ENCODE measurements at places on chromosomes 6 and 20.
A peak's percentile ranks its signal among the peaks of the same experiment; 100 is the strongest.

DNA sequence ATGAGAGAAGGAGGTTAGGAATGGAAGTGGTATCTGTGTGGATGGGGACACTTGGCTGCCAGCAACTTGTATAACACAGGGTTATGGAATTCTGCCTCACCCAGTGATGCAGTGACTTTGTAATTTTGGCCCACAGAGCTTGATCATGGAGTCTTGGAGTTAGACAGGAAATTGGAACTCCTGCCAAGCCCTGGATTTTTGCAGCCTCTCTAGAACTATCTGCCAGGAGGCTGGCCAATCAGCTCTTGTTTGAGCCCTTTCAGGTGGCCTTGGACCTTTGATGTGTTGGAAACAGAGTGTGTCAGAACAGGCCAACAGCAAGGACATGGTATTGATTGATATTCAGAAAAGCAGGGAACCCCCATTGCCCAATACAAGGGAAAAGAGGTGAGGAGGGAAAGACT lies 157.7 kb upstream of the GGTLC1 start:
- DNase-seq: no peak

- DNase-seq: no peak
Observed at GRCh38 chr6:169906688-169907418, 155.4 kb downstream of the ERMARD start.

GRCh38 chr6:56815436-56815835 lies 139.5 kb upstream of the BEND6 start:
- no peak for DNase-seq

GRCh38 chr6:148548749-148549140 lies 198.1 kb upstream of the UST start:
- no peak for DNase-seq

DNA sequence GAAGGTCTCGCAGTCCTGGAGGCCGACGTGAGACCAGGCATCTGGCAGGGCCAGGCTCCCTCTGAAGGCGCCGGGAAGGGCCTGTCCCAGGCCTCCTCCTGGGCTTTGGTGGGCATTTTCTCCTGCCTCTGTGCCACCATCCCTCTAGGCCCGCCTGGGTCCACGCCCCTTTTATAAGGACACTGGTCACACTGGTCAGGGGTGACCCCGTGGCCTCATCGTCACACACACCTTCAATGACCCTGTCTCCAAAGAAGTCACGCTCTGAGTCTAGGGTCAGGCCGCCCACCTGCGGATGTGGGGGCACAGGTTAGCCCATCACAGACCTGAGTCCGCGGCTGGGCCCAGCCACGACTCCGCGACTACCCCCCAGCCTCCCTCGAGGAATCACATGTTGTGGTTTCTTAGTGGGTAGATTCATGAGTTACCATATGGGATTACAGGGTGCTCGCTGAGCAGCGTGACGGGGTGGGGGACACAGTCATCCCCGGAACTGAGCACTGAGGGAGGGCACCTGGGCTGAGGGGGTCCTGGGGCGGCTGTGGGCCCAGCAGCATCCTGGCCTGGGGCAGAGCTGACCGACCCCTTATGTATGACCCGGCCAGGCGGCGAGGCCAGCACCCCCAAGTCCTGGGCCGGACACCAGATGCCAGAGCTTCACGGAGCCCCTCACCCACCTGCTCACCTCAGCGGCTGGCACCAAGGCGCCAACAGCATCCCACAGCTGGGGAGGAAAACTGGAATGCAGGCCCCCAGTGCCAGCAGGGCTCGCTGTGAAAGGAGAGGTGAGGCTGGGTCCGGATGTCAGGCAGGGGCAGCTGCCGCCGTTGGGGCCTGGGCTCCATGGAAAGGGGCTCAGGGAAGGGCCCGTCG lies 115.9 kb downstream of the DLL1 start:
- no peak for DNase-seq

DNA sequence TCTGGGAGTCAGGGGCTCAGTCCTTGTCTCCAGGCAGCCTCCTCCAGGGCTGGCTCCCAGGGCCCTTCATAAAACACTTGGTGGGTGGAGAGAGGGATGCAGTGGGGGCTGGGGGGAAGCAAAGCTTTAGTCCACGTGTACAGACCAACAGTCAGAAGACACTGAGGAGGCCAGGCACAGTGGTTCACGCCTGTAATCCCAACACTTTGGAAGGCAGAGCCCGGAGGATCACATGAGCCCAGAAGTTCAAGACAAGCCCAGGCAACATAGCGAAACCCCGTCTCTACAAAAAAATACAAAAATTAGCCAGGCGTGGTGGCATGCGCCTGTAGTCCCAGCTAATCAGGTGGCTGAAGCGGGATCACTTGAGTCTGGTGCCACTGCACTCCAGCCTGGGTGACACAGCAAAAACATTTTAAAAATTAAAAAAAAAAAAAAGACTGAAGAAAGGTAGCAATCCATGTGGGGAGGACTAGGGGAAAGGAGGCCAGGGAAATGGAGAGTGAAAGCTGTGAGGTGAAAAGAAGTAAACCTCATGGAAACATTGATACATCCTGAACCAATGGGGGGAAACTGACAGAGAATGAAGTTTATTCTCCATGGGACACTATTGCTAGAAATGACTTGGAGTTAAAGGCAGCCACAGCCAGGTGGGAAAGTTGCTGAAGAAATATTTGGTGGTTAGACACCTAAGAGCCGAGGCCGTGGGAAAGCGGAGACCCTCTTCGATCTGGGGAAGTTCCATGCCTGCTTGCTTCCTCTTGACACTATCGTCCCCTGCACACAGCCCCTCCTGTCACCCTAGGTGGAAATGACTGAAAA lies 35.4 kb downstream of the PIM1 start:
- DNase-seq: no peak

GRCh38 chr6:72367439-72367838 lies 254.4 kb upstream of the KCNQ5 start:
- peak; percentile 15 for DNase-seq

DNA sequence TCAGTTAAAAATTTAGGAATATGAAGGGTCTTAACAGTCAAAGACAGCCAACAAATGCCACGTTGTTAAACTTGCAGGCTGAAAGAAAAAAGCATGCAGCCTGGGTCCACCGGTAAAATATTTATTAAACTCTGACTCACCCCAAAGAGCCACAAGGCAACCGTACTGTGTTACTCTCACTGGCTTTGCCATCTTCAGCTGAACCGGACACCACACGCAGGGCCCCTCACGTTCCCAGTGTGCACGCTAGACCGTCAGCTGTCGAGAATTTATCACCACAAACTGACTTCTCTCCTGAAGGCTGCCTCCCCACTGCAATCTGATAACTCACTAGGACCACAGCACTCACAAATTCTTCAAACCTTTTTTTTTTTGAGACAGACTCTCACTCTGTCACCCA lies 30.7 kb downstream of the HUS1B start:
- no peak for DNase-seq

GRCh38 chr6:143754204-143754603 lies 76.4 kb downstream of the PHACTR2 start:
- no peak for DNase-seq

DNA sequence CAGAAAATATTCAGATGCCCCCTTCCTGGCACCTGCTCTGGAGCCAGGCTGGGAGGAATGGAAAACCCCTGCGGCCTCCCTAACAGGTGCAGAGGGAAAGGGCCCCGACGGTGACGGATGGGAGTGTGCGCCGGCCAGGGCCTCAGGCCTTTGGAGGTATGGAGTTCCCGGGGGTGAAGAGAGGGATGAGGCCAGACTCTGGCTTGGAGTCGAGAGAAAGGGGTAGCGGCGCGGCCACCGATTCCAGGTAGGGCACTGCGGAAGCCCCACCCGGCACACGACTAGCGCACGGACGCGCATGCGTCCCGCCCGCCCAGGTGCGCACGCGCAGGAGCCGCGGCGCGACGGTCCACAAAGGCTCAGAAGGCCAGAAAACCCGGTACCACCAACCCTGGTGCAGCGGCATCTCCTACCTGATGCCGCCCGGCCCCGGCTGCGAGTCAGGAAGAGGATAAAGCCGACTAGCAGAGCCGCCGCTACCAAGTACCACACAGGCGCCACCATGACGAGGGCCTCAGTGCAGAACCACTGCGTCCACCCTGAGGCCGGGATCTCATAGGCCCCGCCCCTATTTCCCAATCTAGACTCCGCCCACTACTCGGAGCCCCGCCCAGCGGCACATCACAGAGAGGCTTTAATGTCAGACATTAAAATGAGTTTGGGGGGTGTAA lies at the start of gene DDRGK1:
Gene DDRGK1 (minus strand): TSS at position 559 of the 671 bp plus-strand sequence. CDS start 55 bp downstream, at position 504.
- peak; percentile 89 for DNase-seq

DNA sequence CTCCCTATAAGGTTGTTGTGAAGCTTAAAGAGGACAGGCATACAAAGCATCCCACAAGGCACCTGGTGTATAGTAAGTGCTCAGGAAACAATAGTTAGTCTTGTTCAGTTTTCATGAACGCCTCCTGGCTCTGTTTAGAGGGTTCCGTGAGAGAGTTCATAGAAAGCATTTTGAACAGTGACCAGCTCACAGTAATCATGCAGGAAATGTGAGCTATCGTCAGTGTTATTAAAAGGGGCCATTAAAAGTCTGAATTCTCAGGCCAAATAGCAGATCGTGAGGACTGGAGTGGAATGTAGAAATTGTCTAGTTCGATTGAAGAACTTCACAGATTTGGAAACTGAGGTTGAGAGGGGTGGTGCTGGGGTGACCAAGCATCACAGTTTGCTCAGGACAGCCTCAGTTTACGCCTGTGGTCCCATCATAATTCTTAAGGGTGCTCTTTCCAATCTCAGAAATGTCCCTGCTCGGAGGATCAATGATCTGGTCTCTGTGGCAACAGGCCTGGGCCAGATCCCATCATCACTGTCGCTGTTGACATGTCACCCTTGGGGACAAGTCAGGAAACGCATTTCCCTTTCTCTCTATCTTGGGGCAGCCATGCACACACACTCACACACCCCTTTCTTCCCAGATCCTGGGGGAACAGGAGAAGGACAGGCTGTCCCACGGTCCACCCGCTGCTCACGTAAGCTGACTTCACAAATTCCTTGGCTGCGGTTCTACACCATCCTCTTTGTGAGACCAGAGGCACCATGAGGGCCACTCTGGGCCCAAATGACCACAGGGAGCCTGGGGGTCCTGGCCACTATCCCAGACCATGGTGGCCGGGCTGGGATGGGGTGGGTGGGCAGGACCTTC lies 7.2 kb downstream of the TGM2 start:
- DNase-seq: no peak

DNA sequence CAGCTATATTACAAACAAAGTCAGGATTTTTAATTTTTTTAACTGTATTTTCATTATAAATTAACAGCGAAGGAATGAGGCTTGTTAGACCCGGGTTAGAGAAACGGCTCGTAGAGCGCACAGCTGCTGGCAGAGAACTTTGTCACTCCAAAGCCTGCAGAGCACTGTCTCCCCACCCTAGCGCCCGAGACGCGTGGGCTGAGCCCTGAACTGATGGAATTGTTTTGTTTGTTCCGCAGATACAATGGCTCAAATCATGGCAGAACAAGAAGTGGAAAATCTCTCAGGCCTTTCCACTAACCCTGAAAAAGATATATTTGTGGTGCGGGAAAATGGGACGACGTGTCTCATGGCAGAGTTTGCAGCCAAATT lies 810 bp downstream of the LAMP5 start:
- no peak for DNase-seq

GRCh38 chr20:9458138-9458796 lies 56.1 kb upstream of the LAMP5 start:
- peak; percentile 64 for DNase-seq

DNA sequence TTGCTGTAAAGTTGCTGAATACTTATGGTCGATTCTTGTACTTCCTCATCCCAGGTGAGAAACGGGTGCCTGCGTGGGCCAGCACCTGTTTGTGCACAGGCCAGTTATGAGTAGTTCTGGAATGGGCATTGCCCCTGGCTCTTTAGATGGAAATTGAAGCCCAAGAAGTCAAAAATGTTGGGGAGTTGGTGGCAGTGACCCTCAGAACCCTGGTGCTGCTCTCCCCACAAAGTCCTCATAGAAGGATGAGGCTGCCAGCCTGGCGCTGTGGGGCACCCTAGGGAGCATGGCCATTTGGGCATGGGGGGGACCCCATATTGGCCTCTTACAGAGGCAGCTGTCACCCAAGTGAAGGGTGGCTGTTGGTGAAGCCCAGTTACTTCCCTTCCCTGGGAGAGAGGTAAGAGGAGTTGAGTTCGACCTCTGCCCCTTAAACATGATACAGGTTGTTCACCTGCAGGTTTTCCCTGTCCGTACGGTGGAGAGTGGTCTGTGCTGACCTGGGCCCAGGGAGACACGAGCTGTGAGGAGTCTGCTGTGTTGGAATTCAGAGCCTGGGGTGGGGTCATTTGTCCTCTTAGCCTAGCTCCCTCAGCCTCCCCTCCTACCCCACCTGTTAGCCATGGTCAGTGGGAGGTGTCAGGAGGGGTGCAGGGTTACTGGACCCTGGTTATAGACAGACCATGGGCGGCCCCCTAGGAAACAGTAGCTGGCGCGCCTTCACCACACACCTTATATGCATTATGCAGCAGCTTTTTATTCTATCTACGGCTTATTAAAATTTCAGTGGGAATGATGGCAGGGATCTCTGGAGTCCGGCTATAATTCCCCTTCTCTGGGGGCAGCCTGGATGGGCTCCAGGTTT lies 4.9 kb downstream of the HMGA1 start:
- no peak for DNase-seq

GRCh38 chr6:83978324-83978734 lies 55.2 kb upstream of the MRAP2 start:
- DNase-seq: no peak

GRCh38 chr20:21102603-21103311 lies 3.4 kb downstream of the LINC00237 start:
- peak; percentile 42 for DNase-seq

DNA sequence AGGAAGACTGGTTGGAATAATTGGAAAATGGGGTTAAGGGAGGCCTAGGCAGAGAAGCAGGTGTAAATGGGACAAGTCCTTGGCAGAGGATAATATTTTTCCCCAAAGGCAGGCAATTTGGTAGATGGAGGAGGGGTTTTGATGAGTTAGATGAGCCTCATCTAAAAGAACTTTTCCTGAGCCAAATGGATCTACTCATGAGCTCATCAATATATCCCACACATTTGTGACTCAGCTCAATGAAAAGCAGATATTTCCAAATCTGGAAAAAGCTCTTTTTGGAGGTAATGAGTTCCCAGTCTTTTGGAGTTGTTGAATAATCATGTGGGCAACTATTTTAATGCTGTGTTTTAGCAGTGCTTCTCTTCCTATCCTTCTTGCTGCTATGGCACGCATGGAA lies 685.5 kb upstream of the CITED2 start:
- no peak for DNase-seq

DNA sequence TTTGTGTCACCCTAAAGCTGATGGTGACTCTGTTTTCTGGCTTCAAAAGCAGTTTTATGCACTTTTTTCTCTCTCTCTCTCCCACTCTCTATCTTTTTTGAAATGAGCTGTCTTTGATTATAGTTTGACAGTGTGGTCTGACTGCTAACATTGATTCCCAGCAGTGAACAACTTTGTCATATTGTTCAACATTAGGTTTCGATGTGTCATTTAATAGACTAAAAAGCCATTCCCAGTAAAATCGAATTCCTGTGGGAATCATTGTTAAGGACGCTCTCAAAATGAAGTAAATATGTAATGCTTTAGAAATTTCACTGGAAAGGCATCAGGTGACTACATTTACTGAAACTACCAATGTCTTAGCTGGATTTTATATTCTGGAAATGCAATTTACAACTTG lies 69.9 kb upstream of the FLRT3 start:
- no peak for DNase-seq

DNA sequence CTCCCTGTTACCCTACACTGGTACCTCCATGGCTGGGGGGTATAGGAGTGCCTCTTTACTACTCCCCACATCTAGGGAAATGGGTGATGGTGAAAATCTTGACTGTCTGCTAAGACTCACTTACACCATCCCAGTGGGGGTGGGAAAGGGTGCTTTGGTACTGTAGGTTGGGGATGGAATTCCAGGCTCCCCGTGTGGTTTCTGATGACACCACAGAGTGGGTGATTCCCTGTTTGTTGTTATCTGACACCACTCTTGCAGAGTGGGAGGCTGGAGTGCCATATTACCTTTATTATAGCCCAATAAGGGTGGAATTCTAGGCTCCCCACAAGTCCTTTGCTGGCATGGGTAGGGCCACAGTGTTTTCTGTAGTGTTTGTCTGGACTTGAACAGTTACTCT lies 264.6 kb upstream of the MAN1A1 start:
- no peak for DNase-seq

Data from GM12865 (cell line).